GM12891 (cell line): ENCODE measurements at places on chromosomes 12 and 14.

GRCh38 chr12:23950775-23951451 lies 1.4 kb upstream of the SOX5 start:
- DNase-seq: no peak

DNA sequence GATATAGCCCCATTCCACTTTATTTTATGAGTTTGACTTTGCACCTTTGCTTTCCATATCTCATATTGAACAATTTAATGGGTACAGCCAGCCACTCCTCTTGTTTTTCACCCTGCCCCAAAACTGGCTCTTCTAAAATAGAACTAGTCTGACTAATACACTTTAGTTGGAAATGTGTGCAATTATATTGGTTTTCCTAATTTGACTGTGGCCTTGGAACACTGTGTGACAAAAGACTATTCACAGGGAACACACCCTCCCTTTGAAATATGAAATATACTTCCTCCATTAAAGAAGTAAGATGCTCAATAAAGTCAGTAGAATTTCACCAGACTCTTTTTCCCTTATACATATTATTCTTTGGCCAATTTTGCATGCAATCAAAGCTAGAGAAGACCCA lies 218.6 kb upstream of the DCN start:
- no peak for DNase-seq

DNA sequence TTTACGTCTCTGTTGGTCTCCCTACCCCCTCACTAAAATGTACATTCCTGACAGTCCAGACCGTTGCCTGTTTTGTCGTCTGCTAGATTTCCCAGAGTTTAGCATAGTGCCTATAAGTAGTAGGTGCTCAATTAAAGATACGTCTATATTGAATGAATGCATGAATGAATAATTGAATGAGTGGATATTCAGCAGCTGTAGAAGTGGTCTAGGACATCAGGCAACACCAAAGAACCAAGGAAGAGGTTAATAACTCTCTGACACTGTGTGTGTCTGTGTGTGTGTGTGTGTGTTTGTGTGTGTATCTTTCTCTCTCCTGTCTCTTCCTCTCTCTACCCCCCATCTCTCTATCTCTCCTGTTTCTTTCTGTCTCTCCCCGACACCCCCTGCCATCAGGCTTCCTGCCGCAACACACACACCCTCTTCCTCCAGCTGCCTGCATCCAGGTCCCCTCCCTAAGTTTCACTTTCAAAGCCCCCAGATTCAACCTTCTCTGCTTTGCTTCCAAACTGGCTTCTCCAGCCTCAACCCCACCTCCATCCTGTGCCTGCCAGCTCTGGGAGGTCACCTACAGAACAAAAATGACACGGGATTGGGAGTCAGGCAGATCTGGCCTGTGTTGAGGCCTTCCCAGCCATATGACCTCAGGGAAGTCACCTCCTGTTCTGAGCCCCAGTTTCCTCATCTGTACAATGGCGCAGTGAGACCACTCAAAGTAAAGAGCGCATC lies 119.9 kb upstream of the NCOR2 start:
- no peak for DNase-seq

DNA sequence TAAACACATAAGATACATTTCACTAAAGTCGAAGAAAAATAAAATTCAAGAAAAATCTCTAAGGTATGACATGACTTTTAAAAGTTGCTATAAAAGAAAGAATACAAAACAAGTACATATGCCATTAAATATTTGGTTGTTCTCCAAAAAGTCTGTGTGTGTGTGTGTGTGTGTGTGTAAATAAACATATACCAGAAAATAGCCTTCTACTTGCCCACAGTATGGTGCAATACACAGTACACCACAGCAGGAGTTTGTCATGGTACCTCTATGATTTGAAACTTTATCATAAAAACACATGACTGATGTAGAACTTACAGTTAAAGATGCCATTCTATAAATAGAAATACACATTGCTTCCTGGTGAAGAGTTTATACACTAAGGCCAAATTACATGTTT lies 692.7 kb upstream of the MGAT4C start:
- DNase-seq: no peak

- no peak for DNase-seq
Measured at GRCh38 chr14:29654901-29655550, 272.6 kb downstream of the PRKD1 start.

DNA sequence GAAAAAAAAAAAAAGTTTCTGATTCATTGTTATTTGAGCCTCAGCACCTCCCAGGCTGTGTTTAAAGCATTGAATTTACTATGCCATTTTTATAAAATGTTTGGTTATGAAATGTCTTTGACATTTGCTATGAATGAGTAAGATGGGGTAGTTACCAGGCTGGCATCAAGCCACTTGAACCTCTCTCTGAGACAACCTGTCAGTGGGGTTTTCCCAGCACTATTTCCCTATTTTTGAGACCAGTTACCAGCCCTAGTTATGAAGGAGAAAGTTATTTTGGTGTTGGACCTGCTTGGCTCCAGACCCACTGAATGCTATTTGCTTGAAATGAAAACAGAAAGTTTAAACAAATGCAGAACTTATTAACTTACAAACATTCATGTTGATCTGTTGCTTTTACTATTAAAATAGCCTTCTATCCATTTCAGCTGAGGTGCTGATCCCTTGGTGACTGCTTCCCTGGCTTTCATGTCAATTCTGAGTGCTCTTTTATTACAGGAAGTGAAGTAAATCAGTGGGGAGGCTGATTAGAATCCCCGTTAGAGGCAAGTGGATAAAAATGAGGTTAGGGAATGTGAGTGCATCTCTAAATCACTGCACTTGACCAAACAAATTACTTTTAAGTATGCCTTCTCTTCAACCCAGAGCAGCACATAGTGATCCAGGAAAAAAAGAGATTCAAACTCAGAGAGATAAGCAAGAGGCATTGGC lies 37.8 kb downstream of the LLPH start:
- no peak for DNase-seq

DNA sequence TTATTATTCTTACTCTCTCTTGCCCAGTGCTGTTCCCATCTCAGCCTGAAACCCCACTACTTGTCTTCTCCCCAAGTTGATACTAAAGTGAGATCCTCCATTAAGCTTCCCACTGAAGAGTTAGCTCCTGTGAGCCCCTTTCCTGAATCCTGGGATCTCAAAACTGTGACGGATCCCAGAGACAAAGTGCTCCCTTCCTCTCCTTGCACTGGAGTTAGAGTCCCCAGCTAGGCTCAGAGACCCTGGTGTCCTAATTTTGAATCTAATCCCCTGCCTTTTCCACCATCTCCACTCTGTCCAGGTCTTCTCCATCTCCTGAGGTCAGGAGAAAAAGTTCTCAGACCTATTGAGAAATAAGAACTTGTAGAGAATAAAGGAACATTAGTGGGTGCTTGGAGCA lies 17.6 kb upstream of the TBX3 start:
- DNase-seq: no peak

DNA sequence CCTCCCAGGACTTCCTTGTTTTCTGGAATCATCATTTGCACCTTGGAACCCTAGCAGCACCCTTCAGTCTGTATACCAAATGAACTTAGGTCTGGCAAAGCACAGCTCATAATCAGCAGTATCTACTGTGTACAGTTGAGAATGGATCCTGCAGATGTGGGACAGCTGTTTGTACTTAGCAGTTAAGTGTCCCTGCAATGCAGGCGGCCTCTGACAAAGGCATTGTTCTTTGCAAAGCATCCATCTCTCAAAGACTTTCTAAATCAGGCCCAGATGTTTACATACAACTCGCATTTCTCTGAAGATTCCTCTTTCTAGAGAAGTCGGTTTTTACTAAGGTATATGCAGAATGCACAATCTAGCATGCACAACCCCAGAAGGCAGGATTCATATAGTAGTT lies 170.5 kb upstream of the RBM19 start:
- DNase-seq: no peak

GRCh38 chr12:106493531-106493930 lies 89.3 kb upstream of the RFX4 start:
- DNase-seq: no peak

DNA sequence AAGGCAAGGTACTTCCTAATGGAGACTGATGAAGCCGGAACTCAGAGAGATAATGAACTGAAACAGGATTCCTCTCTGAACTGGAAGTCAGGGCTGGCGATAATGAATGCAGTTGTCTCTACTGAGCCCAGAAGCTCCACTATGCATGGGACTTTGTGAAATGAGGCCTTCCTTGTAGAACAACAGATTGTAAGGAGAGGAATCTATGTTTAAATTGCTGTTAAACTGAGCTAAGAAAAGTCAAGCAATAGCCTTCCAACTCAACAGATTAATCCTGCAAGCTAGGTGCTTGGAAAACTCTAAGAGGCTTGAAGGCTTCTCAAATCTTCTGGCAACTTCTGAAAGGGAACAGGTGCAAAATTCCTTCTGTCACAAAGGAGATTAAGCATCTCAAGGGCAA lies 119.5 kb upstream of the ARHGAP5 start:
- no peak for DNase-seq

GRCh38 chr12:2862876-2863275 lies 6.0 kb upstream of the TEX52 start:
- DNase-seq: no peak

GRCh38 chr14:22131749-22132476 lies 457.1 kb downstream of the DAD1 start:
- DNase-seq: no peak

- DNase-seq: no peak
Measured at GRCh38 chr12:13149411-13149810, 45.9 kb upstream of the GSG1 start.

DNA sequence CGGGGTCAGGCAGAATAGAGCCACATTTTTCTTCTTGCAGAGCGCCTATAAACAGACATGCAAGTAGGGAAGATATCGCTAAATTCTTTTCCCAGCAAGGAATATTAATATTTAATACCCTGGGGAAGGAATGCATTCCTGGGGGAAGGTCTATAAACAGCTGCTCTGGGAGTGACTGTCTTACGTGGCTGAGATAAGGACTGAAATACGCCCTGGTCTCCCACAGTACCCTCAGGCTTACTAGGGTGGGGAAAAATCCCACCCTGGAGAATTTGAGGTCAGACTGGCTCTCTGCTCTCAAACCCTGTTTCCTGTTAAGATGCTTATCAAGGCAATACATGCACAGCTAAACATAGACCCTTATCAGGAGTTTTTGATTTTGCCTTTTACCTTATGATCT lies 262.3 kb downstream of the CEP128 start:
- no peak for DNase-seq
